NCI-H526 treated with DMSO at 0.1 percent for 48 hours (cell line): ENCODE measurements at places on chromosomes 12 and 14.
A peak's percentile ranks its signal among the peaks of the same experiment; 100 is the strongest.

DNA sequence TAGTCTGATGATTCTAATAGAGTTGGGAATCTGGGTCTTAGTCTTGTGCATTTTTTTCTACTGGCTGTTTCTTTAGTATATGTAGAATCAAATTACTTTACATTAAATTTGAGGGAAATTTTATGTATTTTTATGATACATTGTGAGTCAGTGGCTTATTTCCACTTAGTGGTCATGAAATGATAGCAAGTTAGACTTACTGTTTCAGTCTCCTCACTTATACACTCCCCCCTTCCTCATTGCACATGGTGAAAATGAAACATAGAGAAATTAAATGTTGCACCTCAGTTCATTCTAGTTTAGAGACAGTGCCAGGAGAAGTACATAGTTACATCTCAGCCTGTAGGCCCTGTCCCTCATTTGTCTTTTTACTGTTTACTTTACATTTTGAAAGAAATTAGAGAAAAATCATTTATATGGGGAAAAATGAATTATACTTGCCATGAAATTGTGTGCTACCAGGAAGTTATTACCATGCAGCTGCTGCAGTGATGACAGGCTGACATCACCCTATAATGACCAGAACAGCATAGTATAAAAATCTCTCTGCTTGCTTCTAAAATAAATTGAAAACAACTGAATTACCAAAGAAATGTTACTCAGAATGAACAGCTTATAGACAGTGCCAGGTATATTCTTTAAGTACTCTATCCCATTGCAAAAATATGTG, 113.2 kb downstream of the TRMT5 start:
- no peak for DNase-seq

DNA sequence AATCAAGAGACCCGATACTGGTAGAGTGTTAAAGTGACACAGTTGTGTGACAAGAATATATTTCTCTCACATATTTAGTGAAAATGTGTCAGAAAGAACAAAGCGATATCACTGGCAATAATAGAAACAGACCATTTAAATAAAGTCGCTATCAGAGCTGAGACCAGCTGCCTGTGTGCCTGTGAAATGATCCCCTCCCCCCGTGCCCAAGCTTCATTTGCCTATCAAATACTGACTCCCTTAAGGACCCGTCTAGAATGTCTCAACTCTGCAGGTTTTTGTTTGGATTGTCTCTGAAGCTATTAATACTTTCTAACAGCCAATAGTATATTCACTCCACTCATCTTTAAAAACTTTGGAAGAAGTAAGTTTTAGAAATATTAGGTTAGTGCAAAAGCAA, 98.9 kb downstream of the EGLN3 start:
- DNase-seq: peak; percentile 97

GRCh38 chr12:40946612-40947194, 241.4 kb upstream of the PDZRN4 start:
- DNase-seq: no peak

GRCh38 chr12:94127239-94128131, 20.9 kb upstream of the PLXNC1 start:
- no peak for DNase-seq

DNA sequence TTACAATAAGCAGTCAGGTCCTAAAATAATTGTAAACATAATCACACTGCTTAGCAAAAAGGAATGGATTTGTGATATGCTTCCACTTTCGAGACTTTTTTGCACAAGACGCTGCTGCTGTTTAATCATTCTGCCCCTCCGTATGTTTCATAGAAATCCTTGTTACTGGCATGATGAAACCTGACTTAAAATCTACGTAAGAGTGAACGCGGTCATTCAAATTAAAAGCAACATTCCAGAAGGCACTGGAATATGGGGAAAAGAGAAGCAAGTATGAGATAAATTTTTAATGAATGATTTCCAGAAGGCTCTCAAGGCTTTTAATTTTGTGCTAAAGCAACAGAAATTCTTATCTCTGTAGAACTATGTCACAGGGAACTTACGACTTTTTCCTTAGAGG, 1.1 kb downstream of the CNIH1 start:
- DNase-seq: peak; percentile 4

DNA sequence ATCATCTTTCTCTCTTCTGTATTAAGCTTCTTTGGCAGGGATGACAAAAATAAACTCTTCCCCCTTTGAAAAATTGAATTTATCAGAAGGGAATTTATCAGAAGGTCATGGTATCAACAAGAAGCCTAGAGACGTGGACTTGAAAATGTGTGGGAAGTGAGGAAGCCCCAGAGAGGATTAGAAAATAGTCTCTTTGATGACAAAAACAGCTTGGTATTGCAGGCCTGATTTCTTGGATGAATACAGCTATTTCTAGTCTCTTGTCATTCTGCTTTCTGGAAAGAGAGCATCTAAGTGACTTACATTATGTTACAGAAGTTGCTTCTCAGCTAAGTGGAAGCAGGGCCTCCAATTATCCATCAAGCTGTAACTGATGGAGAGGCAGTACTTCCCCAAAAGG, 111.1 kb downstream of the KITLG start:
- DNase-seq: no peak

DNA sequence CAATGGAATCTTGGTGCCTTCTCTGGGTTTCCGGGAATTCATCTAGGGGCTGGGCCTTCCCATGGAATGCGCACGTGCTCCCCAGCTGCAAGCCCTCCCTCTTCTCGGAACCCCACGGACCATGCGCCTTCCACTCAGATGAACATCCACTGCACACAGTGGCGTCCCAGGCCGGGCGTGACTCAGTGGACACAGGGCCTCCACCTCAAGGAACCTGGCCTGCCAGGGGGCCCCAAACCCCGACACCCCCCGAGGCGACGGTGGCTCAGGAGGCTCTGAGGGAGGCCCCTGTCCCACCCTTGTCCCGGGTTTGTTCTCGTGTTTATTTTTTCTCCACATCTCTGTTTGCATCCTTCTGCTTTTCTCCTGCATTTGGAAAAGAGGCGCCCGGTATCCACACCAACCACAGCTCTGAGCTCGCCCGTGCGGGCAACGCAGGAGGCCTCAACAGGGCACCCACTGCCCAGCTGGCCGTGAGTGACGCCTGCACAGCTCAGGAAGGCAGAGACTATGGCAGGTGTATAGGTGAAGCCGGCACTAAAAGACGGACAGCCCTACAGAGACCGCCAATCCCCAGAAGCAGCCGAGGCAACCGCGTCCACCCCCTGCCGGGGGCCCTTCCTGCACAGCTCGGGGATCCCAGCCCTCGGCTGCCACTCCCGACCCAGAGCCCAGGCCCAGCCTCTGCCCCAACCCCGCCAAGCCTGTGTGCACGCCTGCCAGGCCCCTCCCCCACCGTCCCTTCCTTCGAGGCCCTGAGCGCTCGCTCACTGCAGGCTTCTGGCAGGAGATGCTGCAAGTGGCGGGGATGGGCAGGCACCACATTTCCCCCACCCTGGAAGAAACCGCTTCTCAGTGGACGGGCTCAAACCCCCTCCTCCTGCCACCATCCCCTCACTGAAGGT, 23.8 kb upstream of the GALNT9 start:
- DNase-seq: no peak

DNA sequence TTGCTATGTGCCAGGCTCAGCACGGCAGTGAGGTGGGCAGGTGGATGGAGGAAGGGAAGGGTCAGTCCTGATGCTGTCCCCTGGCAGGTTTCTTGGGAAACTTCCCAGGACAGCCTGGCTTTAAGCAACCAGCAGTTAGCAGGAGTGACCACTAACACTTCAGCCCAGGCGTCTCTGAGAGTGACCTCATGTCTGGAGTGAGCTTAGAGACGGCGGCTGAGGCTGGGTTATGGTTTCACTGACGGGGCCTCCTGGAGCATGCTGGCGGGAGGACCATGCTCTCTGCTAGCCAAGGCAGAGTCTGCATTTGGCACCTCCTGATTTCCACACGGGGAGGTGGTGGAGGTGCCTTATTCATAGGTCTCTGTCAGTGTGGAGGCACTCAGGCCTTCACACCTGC, 2.5 kb downstream of the HHIPL1 start:
- DNase-seq: no peak

DNA sequence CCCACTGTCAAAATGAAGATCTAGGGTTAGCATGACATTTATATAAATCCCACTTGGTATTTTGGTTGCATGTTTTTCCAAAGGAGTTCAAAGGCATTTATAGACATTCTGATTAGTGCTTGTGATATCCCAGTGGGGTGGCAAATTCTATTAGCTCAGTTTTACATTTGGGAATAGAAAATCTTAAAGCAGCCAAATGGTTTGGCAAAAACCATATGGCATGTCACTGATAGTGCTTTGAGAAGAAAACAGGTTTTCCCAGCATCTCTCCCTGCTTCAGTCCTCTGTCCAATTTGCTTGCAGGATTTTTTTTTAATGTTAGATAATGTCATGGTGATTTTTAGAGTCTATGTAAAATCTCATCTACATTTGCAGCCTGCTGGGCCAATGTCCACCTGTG, 225.1 kb upstream of the DIO3 start:
- no peak for DNase-seq

DNA sequence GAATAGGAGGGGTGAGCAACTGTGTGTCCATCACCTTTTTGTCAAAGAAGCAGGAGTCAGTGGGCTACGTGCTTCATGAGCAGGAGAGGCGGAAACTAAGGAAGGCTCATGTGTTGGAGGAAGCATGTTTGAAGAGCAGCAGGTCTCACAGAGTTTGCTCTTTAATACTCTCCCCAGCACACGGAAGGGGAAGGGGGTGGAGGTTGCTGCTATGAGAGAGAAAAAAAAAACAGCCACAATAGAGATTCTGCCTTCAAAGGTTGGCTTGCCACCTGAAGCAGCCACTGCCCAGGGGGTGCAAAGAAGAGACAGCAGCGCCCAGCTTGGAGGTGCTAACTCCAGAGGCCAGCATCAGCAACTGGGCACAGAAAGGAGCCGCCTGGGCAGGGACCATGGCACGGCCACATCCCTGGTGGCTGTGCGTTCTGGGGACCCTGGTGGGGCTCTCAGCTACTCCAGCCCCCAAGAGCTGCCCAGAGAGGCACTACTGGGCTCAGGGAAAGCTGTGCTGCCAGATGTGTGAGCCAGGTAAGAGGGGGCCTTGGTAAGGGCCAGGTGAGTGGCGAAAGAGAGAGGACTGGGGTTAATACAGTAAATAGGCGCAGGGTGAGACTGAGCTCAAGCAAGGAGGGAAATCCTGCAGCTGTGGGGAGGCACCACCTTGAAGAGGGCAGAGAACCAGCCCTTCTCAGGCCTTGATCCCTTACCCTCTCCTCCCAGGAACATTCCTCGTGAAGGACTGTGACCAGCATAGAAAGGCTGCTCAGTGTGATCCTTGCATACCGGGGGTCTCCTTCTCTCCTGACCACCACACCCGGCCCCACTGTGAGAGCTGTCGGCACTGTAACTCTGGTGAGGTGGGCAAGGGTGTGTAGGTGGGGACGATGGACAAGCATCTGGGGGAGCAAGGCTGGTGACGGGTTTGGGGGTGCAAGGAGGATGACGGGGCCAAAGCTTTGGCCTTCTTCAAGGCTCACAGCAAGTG, at the start of gene CD27:
Gene CD27, plus strand, starts transcription at position 252 of the 985 bp plus-strand sequence. Its CDS starts 141 bp downstream, at position 393.
- no peak for DNase-seq

GRCh38 chr14:63745858-63746425, 18.1 kb upstream of the SGPP1 start:
- no peak for DNase-seq

DNA sequence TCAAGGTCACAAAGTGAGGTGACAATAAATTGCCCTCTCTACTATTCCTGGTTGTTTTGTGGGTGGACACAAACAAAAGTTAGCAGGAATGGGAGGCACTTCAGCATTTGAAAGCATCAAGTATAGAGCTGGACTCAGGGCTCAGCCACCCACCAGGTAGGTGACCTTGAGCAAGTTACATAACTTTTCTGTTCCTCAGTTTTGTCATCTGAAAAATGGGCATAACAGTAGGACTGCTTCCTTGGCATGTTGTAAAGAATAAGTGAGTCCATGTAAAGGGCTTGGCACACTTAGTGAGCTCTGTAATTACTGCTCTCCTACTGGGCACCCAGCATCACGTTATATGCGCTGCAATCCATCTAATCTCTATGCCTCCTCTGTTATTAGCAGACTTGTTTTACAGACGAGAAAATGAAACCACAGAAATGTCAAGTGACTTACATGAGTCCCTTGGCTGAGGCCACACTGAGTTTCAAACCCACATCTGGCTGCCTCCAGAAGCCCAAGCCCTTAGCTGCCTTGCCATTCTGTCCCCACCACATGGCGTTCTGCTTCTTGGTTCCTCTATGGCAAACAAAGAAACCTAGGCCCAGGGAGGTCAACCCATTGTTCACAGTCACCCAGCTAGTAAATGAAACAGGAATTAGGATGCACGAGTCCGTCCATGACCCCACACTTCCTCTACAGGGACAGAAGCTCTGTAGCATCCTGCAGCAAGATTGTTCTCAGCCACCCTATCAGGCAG, 63.2 kb upstream of the SLC24A4 start:
- no peak for DNase-seq

- no peak for DNase-seq
These were observed 12.8 kb downstream of the LUM start for GRCh38 chr12:91098461-91098860.

- DNase-seq: no peak
These were observed 815 bp downstream of the DEGS2 start for GRCh38 chr14:100158566-100159093.

GRCh38 chr12:70353780-70354660, 12.1 kb upstream of the KCNMB4 start:
- no peak for DNase-seq

GRCh38 chr12:10179776-10180181, 947 bp downstream of the TMEM52B start:
- no peak for DNase-seq

- DNase-seq: peak; percentile 44
These were observed 225.0 kb downstream of the SLC25A21 start for GRCh38 chr14:36947362-36947761.

- peak; percentile 65 for DNase-seq
These were observed at the start of gene TXNRD1 for GRCh38 chr12:104215638-104216297. Gene TXNRD1 (plus strand): TSS chr12:104215779. CDS start chr12:104215803, 24 bp downstream.

GRCh38 chr14:75450381-75451276, 22.8 kb downstream of the JDP2 start:
- DNase-seq: no peak

- no peak for DNase-seq
These were observed 210.6 kb upstream of the DIO3 start for GRCh38 chr14:101350691-101351090.

DNA sequence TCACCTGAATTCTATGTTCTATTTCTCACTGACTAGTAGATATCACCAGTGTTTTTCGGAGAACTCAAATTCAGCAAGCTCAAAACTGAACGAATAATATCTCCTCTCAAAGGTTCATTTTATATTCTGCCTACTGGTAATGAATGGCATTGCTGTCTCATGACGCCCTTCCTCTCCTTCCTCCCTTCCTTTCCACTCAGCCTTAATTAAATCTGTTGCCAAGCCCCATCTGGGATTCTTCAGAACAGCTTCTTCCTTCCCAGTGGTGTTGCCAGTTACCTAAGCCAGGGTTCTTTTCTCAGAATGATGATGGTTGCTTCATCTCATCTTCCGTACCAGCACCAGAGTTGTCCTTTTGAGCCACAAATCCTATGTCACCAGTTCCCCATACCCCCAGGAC, 143.2 kb downstream of the SYNE2 start:
- DNase-seq: no peak

DNA sequence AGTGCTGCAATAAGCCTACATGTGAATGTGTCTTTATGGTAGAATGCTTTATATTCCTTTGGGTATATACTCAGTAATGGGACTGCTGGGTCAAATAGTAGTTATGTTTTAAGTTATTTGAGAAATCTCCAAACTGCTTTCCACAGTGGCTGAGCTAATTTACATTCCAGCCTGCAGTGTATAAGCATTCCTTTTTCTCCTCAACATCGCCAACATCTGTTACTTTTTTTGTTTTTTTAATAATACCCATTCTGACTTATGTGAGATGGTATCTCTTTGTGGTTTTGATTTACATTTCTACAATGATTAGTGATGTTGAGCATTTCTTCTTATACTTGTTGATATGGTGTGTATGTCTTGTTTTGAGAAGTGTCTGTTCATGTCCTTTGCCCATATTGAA, 1186.2 kb downstream of the BCL11B start:
- no peak for DNase-seq

- DNase-seq: no peak
These were observed 237.0 kb upstream of the TBX3 start for GRCh38 chr12:114920771-114921554.
